ENCODE measurements at places on chromosomes 16 and 17.

DNA sequence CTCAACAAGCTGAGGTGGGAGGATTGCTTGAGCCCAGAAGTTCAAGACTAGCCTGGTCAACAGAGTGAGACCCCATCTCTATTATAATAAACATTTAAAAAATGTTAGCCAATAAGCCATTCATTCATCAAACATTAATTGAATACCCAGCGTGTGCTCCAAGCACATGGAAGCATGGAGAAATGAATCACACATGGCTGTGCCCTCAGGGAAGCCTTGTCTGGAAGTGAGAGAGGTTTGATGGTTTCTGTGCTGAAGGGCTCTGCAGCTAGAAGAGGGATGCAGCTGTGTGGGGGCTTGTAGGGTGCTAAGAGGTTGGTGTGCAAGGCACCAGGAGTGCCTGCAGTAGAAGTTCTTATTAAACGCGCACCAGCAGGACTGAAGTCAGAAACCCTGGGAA is 11.2 kb downstream of the CYB5D2 start:
- no peak for DNase-seq

DNA sequence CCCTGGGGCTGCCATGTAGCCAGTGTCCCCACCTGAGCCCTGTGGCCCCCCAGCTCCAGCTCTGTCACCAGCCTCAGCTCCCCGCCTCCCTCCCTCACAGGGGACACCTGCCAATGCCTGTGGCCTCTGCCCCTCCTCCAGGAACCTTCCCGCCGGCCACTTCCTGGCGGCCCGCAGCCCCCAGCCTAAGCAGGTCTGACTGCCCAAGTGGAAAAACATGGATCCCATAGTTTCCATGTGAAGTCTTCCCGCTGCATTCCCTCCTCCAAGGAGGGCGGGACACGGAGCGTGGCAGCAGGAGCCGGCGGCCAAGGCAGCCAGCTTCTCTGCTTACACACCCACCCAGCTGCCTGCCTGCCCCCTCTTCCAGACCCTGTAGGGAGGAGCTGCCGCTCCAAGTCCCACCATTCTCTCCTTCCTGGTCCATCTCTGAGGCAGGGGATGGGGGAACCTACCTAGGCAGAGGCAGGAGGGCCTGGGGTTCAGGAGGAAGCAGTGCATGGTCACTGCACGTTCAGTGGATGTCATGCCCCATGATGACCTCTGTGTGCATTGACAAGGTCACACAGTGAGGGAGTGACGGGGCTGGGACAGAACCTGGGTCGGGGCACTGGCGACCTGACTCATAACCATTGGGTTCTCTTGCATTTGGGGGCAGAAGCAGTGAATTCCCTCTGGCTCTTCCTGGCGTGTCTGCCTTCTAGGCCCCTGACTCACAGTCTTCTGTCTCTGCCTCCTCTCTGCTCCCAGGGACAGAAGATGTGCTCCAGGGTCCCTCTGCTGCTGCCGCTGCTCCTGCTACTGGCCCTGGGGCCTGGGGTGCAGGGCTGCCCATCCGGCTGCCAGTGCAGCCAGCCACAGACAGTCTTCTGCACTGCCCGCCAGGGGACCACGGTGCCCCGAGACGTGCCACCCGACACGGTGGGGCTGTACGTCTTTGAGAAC is 8.7 kb downstream of the VASN start:
- DNase-seq = no peak

- no peak for DNase-seq
Observed at GRCh38 chr16:27413956-27414355, 12.0 kb downstream of the IL21R start.

DNA sequence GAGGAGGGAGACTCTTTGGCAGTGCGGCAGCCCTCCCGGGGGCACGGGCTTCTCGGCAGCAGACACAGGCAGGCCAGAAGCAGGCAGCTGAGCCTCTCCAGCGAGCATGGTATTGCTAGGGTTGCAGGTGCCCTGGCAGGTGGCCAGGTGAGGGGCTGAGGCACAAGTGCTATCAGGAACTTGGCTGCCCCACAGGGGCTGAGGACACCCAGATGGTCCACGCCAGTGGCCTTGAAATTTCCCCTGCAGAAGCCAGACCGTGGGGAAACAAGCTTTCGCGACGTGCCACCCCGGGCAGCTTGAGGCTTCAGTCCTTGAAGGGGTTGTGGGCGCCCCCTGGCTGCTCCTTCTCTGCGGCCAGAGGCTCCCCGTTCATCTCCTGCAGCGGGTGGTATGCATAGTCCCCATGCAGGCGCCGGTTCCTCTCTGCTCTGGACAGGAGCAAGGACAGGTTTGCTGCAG is 8.5 kb downstream of the NAGPA start:
- DNase-seq = no peak

DNA sequence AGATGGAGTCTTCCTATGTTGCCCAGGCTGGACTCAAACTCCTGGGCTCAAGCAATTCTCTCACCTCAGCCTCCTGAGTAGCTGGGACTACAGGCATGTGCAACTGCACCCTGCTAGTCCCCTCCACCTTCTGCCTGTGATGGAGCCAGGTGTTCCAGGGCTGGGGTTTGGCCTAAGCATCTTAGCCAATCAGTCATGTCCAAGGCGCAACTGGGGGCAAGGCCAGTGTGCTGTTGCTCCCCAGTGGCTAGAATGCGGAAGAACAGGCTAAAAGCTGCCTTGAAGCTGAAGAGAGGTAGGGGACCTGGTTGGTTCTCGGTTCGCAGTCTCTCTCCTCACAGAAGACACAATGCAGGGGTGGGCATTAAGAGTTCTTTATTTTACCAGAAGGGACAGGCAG is 18.6 kb downstream of the FLOT2 start:
- DNase-seq = no peak

DNA sequence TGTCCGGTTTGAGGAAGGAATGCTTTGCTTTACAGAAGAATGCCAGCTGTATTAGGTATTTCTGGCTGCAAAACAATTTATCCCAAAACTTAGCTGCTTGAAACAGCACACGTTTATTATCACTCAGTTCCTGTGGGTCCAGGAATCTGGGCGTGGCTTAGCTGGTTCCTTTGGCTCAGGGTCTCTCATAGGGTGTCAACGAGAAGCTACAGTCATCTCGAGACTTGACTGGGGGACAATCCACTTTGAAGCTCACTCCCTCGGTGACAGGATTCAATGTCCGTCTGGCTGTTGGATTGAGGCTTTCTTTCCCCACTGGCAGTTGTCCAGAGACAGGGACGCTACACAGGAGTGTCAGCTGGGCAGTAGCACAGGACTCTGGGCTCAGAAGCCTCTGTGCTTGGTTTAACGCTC is 9.6 kb upstream of the RHBDF2 start:
- no peak for DNase-seq

DNA sequence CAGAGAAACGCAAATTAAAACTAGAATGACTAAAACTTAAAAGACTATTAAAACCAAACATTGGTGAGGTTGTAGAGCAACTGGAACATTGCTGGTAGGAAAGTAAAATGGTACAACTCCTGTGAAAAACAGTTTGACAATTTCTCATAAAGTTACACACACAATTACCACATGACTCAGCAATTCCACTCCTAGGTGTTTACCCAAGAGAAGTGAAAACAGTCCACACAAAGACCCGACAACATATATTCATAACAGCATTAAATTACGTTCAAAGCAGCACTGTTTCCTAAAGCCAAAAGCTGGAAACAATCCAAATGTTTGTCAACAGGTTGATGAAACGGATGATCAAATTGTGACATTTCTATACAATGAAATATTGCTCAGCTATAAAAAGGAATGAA is 26.5 kb upstream of the ALOX12 start:
- DNase-seq = no peak

GRCh38 chr16:65598621-65599020 is 476.8 kb upstream of the CDH11 start:
- no peak for DNase-seq

- DNase-seq = no peak
Observed at GRCh38 chr17:7993972-7994589, 8.3 kb upstream of the GUCY2D start.

- no peak for DNase-seq
Observed at GRCh38 chr17:47895347-47895855, 635 bp upstream of the SP2 start.

- no peak for DNase-seq
Observed at GRCh38 chr16:14350081-14350480, 279.0 kb downstream of the MRTFB start.

DNA sequence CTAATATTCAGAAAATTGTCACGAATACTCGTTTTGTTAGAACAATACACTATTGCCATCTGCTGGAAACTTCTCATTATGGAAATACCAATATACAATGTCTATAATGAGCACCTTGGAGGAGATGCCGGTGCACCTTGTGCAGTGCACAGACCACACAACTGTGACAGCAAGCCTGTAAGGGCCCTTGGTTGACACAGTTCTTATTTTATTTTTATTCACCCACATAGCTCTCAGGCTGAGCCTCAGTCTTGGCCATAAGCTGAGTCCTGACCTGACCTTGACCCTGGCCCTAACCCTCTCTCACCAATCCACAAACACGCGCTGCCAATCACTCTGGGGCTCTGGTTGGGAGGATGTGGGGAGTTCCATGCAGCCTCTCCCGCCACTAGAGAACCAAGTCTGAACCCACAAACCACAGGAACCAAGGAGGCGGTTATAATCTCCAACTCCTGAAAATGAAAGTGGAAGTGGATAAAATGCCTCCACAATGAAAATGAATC is 7.6 kb downstream of the AIPL1 start:
- DNase-seq = peak; percentile 34

GRCh38 chr16:53803998-53804397 is 100.0 kb downstream of the FTO start:
- no peak for DNase-seq

Measured in activated effector memory CD4-positive, alpha-beta T cell treated with Interleukin-2 at 50 U/mL for 16 hours (primary cell).